Thymus (tissue), 14 donors: ENCODE measurements at places on chromosomes 2 and 18.

- H3K36me3 ChIP-seq = no peaks in the 10 kb centered on the region
- no peak overlapping the region for H3K4me3 ChIP-seq
- H3K27ac ChIP-seq = no peak overlapping the region
- no peak for DNase-seq
Measured at GRCh38 chr2:23092831-23093230, 292.1 kb upstream of the KLHL29 start.

GRCh38 chr2:72745679-72746368 is 80.0 kb downstream of the EXOC6B start:
- H3K27ac ChIP-seq = no peak overlapping the region
- H3K27me3 ChIP-seq = no peaks in the 10 kb centered on the region
- H3K4me3 ChIP-seq = no peak overlapping the region
- H3K36me3 ChIP-seq = no peaks in the 10 kb centered on the region
- H3K4me1 ChIP-seq = no peaks in the 10 kb centered on the region

DNA sequence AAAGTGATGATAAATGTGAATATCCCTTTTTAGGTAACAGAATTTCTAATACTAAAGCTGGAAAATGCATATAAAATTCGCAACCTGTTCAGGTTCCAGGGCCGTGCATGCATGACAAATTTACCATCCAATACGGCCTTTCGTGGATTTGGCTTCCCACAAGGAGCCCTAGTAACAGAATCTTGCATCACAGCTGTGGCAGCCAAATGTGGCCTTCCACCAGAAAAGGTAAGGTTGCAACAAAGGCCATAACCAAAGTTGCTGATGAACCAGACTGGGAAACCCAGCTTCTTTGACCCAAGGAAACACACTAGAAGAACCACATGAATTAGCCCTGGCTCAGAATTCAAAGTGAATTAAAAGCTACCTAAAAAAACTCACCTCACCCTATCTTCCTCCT is 49.6 kb upstream of the BZW1 start:
- peaks cover 31% of the 10 kb centered on the region for H3K36me3 ChIP-seq
- H3K4me1 ChIP-seq = peaks cover 16% of the 10 kb centered on the region
- DNase-seq = no peak
- H3K4me3 ChIP-seq = no peak overlapping the region

DNA sequence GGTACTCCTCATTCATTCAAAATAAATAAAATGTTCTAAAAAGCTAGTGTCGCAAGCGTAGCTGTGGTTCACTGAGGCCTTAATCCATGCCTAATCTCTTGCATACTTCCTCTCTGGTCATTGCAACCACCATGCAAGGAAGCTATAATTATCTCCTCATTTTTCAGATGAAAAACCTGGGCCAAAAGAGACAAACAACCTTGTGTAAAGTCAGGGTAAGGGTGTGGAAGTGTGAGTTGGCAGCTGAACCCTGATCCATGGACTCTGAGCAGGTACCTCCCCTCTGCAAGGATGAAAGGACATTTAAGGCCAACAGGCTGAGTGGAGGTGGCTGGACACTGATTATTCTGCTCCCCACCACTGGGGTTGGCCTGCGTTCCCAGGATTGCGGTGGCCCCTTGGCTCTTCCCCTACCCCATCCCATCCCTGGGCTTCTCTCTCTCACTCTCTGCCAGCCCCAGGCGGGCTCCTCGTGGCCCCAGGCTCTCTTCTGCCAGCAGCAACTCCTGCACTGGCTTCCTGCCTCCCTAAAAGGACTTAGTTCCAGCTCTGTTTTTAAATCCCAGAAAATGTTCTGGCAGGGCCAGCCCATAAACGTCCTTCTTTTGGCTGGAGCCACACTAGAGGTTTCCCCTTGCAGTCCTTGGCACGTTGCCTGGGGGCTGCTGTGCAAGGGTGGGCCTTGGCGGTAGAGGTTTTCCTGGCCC is 72.0 kb upstream of the AFF3 start:
- H3K27me3 ChIP-seq = no peaks in the 10 kb centered on the region
- no peaks in the 10 kb centered on the region for H3K36me3 ChIP-seq

GRCh38 chr2:40028792-40029488 is 249.9 kb upstream of the THUMPD2 start:
- H3K36me3 ChIP-seq = no peaks in the 10 kb centered on the region
- no peak overlapping the region for H3K27ac ChIP-seq
- H3K4me3 ChIP-seq = no peak overlapping the region
- H3K4me1 ChIP-seq = peaks cover 3% of the 10 kb centered on the region
- DNase-seq = peak; percentile 27

GRCh38 chr2:177972782-177973181 is 99.8 kb downstream of the PDE11A start:
- H3K4me3 ChIP-seq = no peak overlapping the region
- DNase-seq = no peak
- H3K36me3 ChIP-seq = no peaks in the 10 kb centered on the region
- H3K27me3 ChIP-seq = no peaks in the 10 kb centered on the region

- H3K27me3 ChIP-seq = no peaks in the 10 kb centered on the region
- H3K36me3 ChIP-seq = peaks cover 8% of the 10 kb centered on the region
- H3K27ac ChIP-seq = peak overlapping the region; percentile 93
- peaks cover 60% of the 10 kb centered on the region for H3K4me1 ChIP-seq
- H3K4me3 ChIP-seq = peak overlapping the region; percentile 96
Measured at GRCh38 chr18:13218997-13219396, 437 bp downstream of the LDLRAD4 start.

DNA sequence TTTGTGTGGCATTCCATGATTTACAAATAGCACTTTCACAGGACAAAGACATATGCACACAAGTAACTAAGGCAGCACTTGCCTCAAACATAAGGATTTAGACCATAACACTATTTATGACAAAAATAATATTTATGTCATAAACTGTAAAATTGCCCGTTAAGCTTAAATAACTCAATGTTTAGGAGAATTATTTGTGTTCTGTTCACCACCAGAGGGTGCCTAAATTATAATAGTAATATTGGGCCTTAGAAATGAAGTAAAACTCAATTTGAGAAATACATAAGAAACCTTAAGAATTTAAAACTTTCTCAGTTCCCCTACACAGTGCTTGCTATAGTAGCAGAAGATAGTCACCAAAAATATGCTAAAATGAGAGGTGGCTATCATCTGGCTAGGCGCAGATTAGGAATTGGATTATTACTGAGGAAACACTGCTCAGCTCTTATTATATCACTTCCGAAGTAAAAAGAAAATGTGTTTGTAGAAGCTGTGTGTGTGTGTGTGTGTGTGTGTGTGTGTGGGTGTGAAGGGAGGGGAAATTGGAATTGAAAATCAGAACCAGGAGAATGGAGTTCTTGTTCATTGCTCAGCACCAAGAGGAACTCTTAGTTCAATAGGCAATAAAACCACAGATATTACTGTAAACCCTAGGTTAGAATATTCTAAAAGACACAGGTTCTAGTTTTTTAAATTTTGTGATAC is 4.9 kb upstream of the CHN1 start:
- no peak for DNase-seq
- peaks cover 3% of the 10 kb centered on the region for H3K4me1 ChIP-seq
- H3K36me3 ChIP-seq = no peaks in the 10 kb centered on the region
- H3K27ac ChIP-seq = no peak overlapping the region
- peaks cover 46% of the 10 kb centered on the region for H3K27me3 ChIP-seq
- no peak overlapping the region for H3K4me3 ChIP-seq

GRCh38 chr18:11847811-11848210 is 3.4 kb upstream of the CHMP1B start:
- no peak overlapping the region for H3K27ac ChIP-seq
- DNase-seq = no peak
- no peaks in the 10 kb centered on the region for H3K36me3 ChIP-seq
- H3K27me3 ChIP-seq = no peaks in the 10 kb centered on the region
- no peak overlapping the region for H3K4me3 ChIP-seq

GRCh38 chr2:238285653-238286082 is 2.7 kb downstream of the PER2 start:
- no peak overlapping the region for H3K27ac ChIP-seq
- DNase-seq = no peak
- peaks cover 10% of the 10 kb centered on the region for H3K4me1 ChIP-seq
- no peaks in the 10 kb centered on the region for H3K36me3 ChIP-seq
- no peaks in the 10 kb centered on the region for H3K27me3 ChIP-seq

DNA sequence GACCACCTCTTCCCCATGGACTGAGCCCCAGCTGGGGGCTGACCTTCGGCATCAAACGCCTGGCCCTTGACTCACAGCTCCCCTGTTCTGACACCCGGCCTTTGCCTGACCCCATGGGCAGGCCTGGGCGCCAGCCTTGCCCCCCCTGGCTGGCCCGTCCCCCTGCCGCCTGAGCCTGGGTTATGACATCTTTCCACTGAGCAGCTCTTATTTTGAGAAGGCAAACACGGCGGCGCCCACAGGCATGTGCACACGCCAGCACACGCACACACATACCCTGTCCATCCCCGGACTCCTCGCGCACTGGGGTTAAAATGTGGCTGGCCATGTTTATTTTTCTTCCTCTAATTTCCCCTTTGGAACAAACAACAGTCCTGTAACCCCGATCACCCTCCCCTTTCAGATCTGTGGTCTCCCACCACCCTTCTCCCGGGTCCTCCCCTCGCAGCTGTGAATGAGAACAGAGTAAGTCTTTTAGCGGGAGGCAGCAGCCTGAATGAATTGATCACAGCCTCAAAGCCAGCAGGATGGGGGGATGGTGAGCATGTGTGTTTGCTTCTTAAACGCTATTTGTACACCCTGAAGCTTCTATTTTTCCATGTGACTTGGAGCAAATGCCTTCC is 11.8 kb upstream of the ATOH8 start:
- H3K27ac ChIP-seq = peak overlapping the region; percentile 23
- H3K4me1 ChIP-seq = peaks cover 54% of the 10 kb centered on the region
- no peak overlapping the region for H3K4me3 ChIP-seq
- no peaks in the 10 kb centered on the region for H3K27me3 ChIP-seq
- no peaks in the 10 kb centered on the region for H3K36me3 ChIP-seq
- DNase-seq = peak; percentile 67

GRCh38 chr18:37287601-37288000 is 278.0 kb downstream of the CELF4 start:
- no peak overlapping the region for H3K27ac ChIP-seq
- no peaks in the 10 kb centered on the region for H3K4me1 ChIP-seq
- no peak for DNase-seq
- H3K27me3 ChIP-seq = no peaks in the 10 kb centered on the region
- H3K36me3 ChIP-seq = no peaks in the 10 kb centered on the region

DNA sequence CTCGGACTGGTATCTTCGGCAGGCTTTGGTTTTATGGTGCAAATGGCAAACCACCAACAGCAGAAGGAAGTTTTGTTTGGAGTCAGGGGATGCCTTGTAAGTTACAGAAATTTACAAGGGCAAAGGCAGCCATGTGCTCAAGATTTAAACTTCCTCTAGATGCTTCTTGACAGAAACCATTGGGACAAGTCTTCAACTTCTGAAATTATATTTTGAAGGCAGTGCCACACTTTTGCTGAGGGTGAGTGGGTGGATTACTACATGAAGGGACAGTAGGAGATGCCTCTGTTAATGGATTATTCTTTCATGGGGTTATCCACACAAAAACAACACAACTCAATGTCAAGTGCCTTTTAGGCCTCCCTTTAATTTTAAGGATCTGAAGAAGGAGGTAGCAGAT is 97.9 kb downstream of the VAPA start:
- no peak overlapping the region for H3K27ac ChIP-seq
- H3K27me3 ChIP-seq = no peaks in the 10 kb centered on the region
- DNase-seq = no peak

DNA sequence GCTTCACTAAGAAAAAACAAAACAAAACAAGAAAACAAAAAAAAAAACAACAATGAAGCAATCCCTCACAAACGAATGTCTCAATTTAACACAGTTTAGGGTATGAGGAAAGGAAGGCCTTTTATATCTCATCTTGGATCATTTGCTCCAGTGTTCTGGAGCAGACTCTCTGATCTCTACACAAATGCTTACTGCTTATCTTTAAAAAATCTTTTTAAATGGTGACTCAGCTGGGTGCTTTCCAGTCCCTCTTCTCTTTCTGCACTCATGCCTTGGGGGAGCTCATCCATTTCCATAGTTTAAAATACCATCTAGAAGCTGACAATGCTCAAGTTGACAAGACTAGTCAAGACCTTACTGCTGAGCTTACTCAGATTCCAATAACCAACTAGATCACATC is 56.2 kb downstream of the ETAA1 start:
- no peak overlapping the region for H3K27ac ChIP-seq
- no peaks in the 10 kb centered on the region for H3K36me3 ChIP-seq
- no peak for DNase-seq

DNA sequence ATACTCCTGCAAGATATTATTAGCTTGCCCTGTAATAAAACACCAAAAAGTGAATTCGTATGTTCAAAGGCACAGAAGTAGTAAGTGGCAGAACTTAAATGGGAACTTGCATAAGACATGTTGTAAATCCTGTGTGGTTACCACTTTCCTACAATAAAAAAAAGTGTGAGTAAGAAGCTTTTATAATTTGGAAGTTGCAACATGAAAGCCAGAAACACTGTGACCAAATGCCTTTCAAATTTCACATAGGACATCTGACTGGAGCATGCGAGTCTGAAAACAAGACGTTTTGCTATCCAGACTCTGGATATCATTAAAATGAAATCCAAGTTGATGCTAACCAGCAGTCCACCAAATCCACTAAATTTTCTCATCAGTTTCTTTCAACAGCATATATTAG is 886.2 kb upstream of the NRXN1 start:
- H3K4me3 ChIP-seq = no peak overlapping the region
- H3K27ac ChIP-seq = no peak overlapping the region
- H3K27me3 ChIP-seq = no peaks in the 10 kb centered on the region
- DNase-seq = no peak
- H3K36me3 ChIP-seq = no peaks in the 10 kb centered on the region

GRCh38 chr2:67755156-67755882 is 307.5 kb downstream of the C1D start:
- no peak for DNase-seq
- no peaks in the 10 kb centered on the region for H3K36me3 ChIP-seq
- no peaks in the 10 kb centered on the region for H3K27me3 ChIP-seq
- no peak overlapping the region for H3K4me3 ChIP-seq
- H3K4me1 ChIP-seq = no peaks in the 10 kb centered on the region

DNA sequence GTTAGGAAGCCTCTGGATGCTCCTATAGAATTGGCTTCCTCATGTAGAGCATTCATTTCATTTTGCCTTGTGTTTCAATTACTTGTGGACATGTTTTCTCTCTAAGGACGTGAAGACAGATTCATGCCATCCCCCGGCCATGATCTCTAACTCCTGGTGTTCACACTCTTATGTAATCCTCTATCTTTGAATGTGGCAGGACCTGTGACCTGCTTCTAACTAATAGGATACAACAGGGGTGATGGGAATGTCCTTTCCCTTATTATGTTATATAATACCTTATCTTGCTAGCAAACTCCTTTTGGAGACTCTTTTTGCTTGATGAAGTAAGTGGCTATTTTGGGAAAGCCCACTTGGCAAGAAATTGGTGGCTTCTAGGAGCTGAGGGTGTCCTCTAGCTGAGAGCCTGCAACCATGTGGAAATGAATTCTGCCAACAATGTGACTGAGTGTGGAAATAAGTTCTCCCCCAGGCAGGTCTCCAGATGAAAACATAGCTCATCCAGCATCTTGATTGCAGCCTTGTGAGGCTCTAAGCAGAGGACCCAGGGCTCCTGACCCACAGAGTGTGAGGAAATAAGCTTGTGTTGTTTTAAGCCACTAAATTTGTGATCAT is 13.8 kb downstream of the DPYSL5 start:
- no peaks in the 10 kb centered on the region for H3K36me3 ChIP-seq
- H3K27me3 ChIP-seq = peaks cover 6% of the 10 kb centered on the region
- no peak overlapping the region for H3K4me3 ChIP-seq
- H3K4me1 ChIP-seq = no peaks in the 10 kb centered on the region
- DNase-seq = no peak
